ENCODE measurements at places on chromosomes 11 and 22. TPM values are rescaled to one million over a fixed set of nuclear protein-coding genes. Genes with fewer than 3 reads are reported as not detected.

The PNPLA5 gene
- not detected for total RNA-seq

The PIK3IP1 gene
- 124 TPM for total RNA-seq

The TENM4 gene
- total RNA-seq, result 2.6 TPM

The CFAP300 gene
- total RNA-seq, result 4.0 TPM

The MMP13 gene
- total RNA-seq, result 3.0 TPM

The ZC3H12C gene
- total RNA-seq, result 6.5 TPM

The OR2AG1 gene
- total RNA-seq, result not detected

GRCh38 chr11:42840176-42840829 is 471.5 kb upstream of the API5 start:
- H3K36me3 ChIP-seq, result no peaks in the 10 kb centered on the region
- no peak for DNase-seq
- no peak overlapping the region for H3K27ac ChIP-seq

The GAL3ST1 gene
- 9.7 TPM for total RNA-seq
